ENCODE measurements at places on chromosomes 3 and 15.

DNA sequence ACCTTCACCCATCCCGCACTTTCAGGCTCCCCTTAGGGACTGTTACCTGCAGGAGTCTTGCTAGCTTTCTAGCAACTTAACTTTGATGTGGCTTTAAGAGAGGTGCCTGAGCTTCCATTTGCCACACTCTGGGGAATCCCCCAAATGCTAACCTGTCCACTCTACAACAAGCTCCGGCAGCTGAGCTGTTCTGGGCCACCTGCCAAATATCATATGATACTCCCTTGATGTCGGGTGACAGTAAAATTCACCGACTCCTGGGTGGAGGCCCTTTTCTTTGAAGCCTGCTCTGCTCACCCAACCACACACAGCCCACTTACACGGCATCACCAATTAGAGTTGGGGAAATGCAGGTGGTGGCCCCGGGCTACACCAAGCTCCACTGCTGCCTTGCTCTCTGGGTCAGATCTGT, 38.0 kb upstream of the XCR1 start:
- no peak for DNase-seq

DNA sequence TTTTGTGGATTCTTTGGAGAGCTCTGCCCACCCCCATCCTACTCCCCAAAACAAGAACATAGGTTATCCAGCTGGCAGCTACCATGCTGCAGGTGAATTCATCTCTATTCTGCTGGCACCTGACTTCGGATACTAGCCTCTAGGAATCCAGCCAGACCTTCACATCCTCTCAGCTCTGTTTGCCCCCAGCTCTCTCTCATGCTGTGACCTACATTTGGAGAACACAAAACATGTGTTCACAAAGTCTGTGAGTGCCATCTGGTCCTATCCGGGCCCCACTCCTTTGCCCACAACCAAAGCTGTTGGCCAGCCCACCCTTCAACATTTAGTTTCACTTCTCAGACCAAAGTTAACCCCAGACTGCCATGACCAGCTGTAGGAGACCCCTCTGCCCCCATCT, 89.4 kb upstream of the C3orf80 start:
- DNase-seq, result no peak

- peak; percentile 75 for DNase-seq
Observed at GRCh38 chr15:37652646-37653417, 281.6 kb upstream of the TMCO5A start.

DNA sequence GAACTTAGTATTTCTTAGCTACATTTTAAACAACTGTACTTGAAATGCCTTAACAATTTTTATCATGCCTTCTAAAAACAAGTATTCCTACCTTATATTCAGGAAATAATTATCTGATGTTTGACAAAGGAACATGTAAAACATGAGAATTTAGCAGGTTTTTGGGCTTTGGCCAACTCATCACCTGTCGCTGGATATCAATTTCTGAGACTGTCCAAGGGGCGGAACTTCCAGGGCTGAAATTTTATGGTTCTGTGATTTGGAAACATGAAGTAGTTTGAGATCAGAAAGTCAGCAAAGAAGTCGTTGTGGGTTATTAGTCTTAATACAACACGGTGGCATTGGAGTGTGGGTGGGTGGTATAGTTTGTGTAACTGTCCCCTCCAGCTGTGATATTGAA, 282.2 kb upstream of the LRRN1 start:
- DNase-seq, result no peak

DNA sequence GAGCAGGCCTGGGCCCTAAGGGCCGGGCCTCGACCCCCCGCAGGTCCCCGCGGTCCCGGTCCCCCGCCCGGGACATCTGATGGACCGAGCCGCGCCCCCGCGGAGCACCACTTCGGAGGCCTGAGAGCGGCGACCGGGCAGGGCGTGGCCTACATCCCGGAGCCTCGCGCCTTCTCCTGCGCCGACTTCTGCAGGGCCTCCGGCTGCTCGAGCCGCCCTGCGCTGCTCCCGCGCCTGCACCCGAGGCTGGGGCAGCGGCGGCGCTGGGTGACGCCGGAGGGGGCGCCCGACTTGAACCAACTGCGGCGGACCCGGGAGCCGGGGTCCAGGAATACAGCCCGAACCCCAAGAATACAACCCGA, 14.9 kb upstream of the GP9 start:
- DNase-seq, result no peak

- DNase-seq, result no peak
Observed at GRCh38 chr3:106256249-106256957, 387.6 kb upstream of the CBLB start.

GRCh38 chr15:70048578-70049514, 48.9 kb downstream of the TLE3 start:
- DNase-seq, result no peak

- DNase-seq, result no peak
Observed at GRCh38 chr15:85116925-85117646, 135.4 kb downstream of the PDE8A start.

DNA sequence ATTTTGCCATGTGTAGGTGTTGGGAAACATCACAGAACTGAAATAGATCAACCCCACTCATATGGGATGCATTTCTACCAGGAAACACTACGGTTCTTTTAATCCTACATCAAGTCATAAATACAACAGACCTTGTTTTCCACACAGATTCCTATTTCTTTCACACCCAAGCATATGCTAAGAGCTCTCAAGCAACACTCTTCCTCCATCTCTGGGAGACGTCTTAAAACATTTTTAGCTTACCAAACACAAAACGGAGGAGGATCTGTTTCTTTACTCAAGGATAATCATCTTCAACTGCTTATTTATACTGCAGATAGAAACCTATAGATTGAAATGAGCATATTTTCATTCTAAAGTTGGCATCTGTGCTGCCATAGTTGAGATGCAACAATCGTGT, 5.1 kb downstream of the GJD2 start:
- no peak for DNase-seq

GRCh38 chr3:15812183-15812582, 14.4 kb upstream of the ANKRD28 start:
- DNase-seq, result peak; percentile 51

- no peak for DNase-seq
Observed at GRCh38 chr15:66896611-66897010, 168.8 kb upstream of the SMAD3 start.

DNA sequence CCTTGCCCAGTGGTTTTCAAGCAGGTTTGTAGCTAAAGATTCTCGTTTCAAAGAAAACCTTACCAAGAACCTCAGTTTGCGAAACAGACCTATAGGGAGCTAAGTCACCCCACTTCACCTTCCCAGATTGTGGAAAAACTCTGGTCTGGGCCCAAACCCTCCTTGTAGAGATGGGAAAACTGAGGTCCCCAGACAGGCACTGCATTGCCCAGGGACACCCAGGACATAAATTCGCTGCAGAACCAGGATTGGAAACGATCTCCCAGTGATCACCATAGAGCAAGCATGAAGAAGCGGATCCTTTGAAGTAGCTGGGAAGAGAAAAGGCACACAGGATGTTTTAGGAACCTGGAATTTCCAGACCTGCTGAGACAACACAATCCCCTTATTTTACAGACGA, 85.6 kb upstream of the PIAS1 start:
- no peak for DNase-seq

DNA sequence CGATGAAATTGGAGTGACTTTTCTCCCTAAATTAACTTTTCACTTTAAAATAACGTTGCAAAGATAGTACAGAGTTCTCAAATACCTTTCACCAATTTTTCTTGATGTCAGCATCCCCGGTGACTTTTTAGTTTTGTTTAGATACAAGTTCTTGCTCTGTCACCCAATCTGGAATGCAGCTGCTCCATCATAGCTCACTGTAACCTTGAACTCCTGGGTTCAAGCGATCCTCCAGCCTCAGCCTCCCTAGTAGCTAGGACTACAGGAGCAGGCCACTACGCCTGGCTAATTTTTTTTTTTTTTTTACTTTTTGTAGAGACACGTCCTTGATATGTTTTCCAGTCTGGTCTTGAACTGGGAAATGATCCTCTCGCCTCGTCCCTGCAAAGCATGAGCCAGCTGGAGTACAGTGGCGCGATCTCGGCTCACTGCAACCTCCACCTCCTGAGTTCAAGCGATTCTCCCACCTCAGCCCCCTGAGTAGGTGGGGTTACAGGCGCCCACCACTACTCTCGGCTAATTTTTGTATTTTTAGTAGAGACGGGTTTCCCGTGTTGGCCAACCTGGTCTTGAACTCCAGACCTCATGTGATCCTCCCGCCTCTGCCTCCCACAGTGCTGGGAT, 747 bp downstream of the NSUN3 start:
- DNase-seq, result no peak

GRCh38 chr3:65432388-65433003, 606.2 kb downstream of the MAGI1 start:
- no peak for DNase-seq

DNA sequence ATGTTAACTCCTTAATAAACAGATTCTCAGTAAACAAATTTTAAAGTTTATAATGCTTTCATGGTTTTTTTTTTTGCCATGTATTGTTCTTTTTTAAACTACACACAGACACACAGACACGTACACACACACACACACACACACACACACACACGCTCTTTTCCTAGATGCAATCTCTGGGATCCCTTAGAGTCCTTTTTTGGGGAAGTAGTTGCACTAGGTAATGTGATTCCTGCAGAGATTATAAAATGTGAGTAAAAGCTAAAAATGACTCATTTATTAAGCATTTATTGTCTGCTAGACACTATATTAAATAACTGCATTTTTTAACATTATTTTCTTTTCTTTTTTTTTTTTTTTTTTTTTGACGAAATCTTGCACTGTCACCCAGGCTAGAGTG, 19.9 kb downstream of the NDUFB5 start:
- DNase-seq, result no peak

DNA sequence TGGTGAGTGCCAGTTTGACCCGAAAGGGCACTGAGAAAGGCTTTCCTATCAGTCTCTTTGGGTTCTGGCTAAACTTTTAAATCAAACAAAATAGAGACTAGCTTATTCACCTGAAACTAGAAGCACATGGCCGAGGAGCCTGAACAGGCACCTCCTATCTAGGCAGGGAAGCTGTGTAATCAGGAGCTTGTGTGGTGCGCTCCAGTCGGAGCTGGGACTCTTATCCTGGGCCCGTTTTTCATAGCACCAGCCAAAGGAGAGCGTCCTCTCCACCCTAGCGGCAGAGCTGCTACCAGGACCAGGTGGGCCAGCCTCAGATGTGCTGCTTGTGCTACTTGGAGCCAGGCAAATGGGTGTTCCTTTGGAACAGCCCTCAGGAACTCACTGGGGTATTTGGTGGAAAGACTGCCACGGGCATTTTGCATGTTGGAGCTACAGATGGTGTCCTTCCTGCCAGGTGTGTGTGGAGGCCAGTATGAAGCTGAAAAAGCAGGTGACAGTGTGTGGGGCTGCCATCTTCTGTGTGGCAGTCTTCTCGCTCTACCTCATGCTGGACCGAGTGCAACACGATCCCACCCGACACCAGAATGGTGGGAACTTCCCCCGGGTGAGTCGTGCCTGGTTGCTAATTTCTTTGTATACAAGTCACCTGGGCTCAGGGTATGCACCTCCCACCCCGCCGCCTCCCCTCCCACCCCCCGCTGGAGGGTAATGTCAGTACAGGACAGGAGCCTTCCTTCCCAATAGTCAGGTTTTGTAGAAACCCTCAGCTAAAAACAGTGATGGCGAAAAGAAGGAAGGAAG, 833 bp downstream of the MAN2A2 start:
- DNase-seq, result no peak

- DNase-seq, result no peak
Observed at GRCh38 chr3:115169808-115170207, 22.7 kb upstream of the ZBTB20 start.

GRCh38 chr3:58041182-58041825, 33.1 kb downstream of the FLNB start:
- peak; percentile 59 for DNase-seq

- DNase-seq, result no peak
Observed at GRCh38 chr3:27976933-27977332, 254.8 kb upstream of the EOMES start.

DNA sequence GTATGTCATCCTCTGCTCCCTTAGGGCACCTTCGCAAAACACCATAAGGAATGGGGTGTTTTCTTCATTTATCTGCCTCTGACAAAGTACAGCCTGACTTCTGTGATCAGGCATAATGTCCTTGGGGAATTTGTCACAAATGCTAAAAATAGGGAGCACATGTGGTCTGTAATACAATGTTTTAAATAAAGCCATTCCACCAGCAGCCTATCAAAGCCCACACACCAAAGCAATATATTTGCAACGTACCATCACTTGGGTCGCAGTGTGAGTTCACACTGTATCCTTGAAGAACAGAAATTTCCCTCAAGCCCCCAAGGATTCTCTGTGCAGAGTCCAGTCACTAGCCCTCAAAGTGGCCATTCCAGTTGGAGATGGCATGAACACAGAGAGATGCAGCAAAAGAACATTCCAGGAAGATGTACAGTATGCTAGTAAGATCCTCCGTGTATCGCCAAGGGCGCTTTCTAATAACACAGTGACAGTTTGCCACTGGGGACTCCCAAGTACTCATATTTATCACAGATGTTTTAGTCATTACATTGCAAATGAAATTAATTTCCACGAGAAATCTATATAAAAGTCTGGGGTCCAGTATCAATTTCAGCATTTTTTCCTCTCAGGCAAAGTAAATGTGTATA, 246.7 kb downstream of the MCTP2 start:
- DNase-seq, result no peak

DNA sequence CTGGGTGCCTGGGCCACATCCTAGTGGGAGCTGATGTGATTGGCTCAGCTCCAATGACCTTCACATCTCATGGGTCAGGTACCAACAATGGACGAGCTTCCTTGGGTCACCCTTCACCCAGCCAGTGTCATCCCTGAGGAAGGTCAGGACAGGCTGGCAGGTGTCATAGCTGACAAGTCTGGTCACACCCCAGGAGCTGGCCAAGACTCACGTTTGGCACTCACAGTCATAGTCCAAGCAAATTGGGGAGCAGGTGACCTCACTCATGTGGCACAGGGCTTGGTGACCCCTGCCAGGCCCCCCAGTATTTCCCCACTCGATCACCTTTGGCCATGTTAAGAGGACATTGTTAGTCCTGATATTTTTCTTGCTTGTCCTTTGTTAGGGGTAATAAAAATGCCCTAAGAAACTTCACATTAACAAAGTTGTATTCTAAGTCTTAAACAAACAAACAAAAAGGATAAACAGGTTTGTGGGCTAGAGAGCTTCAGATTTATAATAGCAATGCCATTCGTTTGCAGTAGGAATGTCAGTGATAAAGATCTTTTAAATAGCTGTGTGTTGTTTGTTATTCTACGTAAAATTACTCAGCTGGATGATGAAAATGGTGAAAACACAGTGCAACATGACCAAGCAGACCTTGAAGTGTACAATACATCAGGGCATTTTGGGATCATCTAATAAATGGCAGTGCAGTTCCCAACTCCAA, 79.5 kb upstream of the POMGNT2 start:
- DNase-seq, result peak; percentile 38

DNA sequence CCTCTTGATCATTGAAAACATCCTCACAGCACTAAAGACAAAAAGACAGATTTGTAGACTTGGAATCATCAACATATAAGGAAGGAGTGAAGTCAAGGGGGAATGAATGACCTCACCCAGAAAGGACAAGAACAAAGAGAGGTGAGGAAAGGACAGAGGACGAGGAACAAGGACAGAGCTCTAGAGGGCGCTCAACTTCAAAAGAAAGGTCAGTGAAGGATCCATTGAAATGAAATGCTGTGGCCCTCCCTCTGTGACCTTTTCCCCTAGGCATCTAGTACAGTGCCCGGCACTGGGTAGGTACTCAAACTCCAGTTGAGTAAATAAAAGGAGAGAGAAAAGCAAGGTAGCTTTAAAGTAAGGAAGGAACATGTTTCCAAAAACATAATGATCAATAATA, 2.6 kb downstream of the ATP8B4 start:
- peak; percentile 9 for DNase-seq
